ENCODE measurements at places on chromosomes 6 and 20. TPM values are rescaled to one million over a fixed set of nuclear protein-coding genes. Genes with fewer than 3 reads are reported as not detected.

Gene OR2W1
- total RNA-seq: not detected

Gene UBE3D
- total RNA-seq: 4.2 TPM

Gene CD93
- total RNA-seq: 1.7 TPM

Gene DYNLT1
- 81.4 TPM for total RNA-seq

Gene CTAGE9
- not detected for total RNA-seq

Gene ISM1
- total RNA-seq: 1.3 TPM

Gene SLC12A5
- total RNA-seq: 0.42 TPM

Gene LRFN2
- 0.25 TPM for total RNA-seq

Gene RIPOR2
- total RNA-seq: 287 TPM

Gene MYB
- 13.5 TPM for total RNA-seq

Gene C20orf202
- total RNA-seq: not detected

Gene LHFPL5
- not detected for total RNA-seq

Gene SLC22A16
- not detected for total RNA-seq

Gene SCRT2
- total RNA-seq: not detected

Gene ADGRB3
- not detected for total RNA-seq

Gene BMP5
- not detected for total RNA-seq

Gene ENPP4
- 6.7 TPM for total RNA-seq

Gene TBXT
- not detected for total RNA-seq

Gene ULBP1
- total RNA-seq: 0.67 TPM

Gene NINL
- total RNA-seq: 3.7 TPM

Gene TRDN
- total RNA-seq: not detected

Gene SPACA1
- total RNA-seq: not detected

Gene SAPCD1
- 12.0 TPM for total RNA-seq

Gene HLA-DQA2
- 0.62 TPM for total RNA-seq

Gene EGFL8
- total RNA-seq: 6.0 TPM

Gene PGBD1
- 1.5 TPM for total RNA-seq

Gene ADTRP
- 2.4 TPM for total RNA-seq

Gene HLA-DRB5
- 27.9 TPM for total RNA-seq

Gene ZNF311
- total RNA-seq: 0.55 TPM

Gene FAM162B
- total RNA-seq: not detected

Gene GPX5
- total RNA-seq: not detected

Gene DLL1
- total RNA-seq: 0.55 TPM

Gene HTR1E
- not detected for total RNA-seq

Gene LY6G6C
- not detected for total RNA-seq

Gene MRPL14
- total RNA-seq: 47.2 TPM

Gene RIPPLY2
- total RNA-seq: not detected

Gene SLC16A10
- total RNA-seq: 3.2 TPM

Gene HCRTR2
- total RNA-seq: not detected

Gene RCAN2
- 0.57 TPM for total RNA-seq

Gene LAMA2
- total RNA-seq: 0.05 TPM

Gene RTEL1
- 58.9 TPM for total RNA-seq

Gene SEC23B
- total RNA-seq: 69.6 TPM

Gene ZCCHC3
- total RNA-seq: 26.4 TPM

Gene MLN
- not detected for total RNA-seq

Gene C6orf118
- not detected for total RNA-seq

Gene GTSF1L
- total RNA-seq: not detected

Gene RIMS1
- total RNA-seq: not detected

Gene SEC63
- total RNA-seq: 61.7 TPM

Gene MOCS1
- total RNA-seq: 1.8 TPM

Gene HLA-C
- 1,296 TPM for total RNA-seq

Gene POPDC3
- total RNA-seq: not detected

All from activated CD4-positive, alpha-beta T cell treated with anti-CD3 and anti-CD28 coated beads, Interleukin-2, amount 10 ng/mL, durations not matched to agents 7 days and 5 days (primary cell).